ENCODE measurements at places on chromosomes 3 and 15.

DNA sequence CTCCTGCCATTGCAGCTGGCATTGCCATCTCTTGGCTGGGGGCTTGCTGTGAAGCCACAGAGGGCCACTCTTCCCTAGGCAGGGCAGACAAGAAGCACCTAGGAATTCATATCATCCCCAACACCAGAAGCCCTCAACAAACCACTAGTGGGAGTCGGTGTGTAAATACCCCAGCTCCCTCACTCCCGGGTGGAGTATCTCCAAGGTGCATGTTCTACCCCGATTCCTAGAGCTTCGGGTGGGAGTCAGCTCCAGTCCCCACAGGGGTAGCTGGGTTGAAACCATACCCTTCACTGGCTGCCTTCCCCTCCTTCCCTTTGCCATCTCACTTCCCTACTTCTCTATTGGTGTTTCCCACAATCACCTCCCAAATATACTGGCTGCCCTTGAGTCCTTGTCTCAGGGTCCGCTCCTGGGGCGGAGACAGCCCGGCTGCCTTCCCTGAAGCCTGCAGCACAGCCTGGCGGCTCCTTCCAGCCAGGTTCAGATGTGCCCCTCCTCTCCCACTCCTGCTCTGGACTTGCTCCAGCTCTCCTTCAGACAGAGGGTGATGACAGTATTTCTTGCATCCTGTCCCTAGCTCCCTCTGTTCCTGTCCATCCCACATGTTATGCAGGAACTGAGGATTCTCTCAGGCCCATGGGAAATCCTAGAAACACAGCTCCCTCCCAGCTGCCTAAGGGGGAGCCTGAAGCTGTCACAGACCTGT lies 33.3 kb downstream of the FAM3D start:
- DNase-seq, result no peak

GRCh38 chr3:138332472-138333073 lies 2.9 kb upstream of the NME9 start:
- DNase-seq, result no peak

DNA sequence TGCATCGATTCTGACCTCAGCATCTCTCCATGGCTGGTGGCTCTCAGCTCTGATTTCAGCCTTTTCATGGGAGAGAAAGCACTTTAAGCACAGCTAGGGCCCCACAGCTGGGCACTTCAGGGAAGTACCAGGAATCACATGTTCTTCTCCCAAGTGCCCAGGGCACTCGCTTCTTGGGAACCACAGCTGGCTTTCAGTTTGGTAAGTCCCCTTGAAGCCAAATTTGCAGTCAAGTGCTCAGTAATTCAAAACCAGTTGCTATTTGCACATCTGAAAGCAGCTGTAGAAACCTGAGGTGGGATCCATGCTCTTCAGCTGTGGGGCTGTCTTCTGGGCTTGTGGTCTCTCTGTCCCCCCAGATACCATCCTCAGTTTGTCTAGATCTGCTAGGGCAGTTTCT lies 12.8 kb downstream of the GABRA5 start:
- DNase-seq, result no peak

DNA sequence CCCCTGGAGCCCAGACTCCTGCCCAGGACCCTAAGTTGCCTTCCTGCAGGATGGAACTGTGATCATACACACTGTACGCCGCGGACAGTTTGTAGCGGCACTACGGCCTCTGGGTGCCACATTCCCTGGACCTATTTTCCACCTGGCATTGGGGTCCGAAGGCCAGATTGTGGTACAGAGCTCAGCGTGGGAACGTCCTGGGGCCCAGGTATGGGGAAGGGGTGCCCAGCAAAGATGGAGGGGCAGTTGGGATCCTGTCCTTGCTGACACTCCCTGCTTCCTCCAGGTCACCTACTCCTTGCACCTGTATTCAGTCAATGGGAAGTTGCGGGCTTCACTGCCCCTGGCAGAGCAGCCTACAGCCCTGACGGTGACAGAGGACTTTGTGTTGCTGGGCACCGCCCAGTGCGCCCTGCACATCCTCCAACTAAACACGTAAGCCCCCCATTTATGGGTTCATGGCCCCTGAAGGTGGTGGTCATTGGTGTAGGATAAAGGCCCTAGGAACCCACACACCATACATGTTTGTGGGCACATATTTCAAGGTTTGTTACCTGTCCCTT lies 28.8 kb downstream of the NBEAL2 start:
- DNase-seq, result no peak

GRCh38 chr15:26096581-26096980 lies 233.5 kb upstream of the ATP10A start:
- DNase-seq, result no peak

DNA sequence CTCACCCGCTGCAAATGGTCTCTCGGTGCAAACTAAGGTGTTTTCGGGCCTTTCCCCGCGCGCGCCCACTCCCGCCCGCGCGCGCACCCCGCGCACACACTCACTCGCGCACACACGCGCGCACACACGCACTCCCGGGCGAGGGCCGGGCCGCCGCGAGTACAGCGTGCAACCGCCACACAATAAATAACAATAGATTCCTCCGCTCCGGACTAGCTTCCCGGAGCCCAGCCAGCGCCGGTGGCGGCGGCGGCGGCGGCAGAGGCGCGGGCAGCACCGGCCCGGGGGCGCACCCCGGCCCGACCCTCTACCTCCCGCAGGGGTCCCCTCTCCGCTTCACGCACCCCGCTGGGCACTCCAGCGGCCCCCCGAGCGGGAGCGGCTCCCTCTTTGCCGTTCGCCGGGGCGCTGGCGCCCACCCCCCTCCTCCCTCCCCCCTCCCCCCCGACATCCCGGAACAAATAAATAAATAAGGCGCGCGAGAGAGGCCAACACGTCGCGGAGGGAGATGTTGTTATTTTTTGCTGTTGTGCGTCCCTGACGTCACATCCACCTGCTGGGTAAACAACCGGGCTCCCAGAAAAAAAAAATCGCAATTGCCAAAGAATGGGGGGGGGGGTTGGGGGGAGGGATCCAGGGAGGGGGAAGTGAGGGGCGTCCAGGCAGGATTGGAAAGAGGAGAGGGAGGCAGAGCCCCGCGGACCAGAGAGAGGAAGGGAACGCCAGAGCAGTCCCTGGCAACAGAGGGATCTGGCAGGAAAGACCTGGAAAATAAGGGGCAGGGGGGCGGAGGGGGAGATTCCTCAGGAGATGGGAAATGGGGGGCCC lies at the start of gene FOXP1:
Gene FOXP1 (minus strand): TSS at position 163 of the 828 bp plus-strand sequence. CDS start 385,347 bp downstream, outside the sequence.
- DNase-seq, result peak; percentile 73

- no peak for DNase-seq
Observed at GRCh38 chr3:26089249-26089648, 299.4 kb downstream of the OXSM start.

DNA sequence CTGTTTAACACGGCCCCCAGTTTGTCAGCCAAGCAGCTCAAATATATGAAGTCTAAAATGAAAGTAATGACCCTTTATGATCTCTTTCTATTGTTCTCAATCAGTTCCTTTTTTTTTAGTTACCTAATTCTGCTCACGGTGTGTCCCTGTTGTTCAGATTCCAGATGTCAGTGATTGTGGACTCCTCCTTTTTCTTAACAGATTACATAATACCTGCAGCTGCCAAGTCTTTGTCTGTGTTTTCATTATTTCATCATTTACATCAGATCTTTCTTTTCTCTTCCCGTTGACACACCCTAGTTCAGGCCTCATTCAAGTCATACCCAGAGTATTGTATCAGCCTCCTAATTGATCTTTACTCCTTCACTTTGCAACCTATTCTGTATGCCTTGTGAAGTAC lies 56.1 kb upstream of the SKIL start:
- DNase-seq, result no peak

DNA sequence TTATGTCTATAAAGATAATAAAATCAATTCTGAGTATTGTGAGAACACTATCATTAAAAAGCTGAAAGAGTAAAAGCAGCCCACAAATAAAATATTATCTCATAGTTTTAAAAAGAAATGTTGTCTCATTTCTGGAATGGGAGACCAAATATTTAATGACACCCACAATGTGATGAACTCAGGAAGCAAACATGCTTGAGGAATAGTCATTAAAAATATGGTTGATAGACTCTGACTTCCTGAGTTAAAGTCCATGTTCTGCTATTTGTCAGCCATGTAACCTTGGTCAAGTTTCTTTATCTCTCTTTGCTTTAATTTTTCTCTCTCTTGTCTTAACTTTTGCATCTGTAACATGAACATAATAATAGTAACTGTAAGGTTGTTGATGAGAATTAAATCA lies 35.5 kb upstream of the CHMP2B start:
- DNase-seq, result no peak

DNA sequence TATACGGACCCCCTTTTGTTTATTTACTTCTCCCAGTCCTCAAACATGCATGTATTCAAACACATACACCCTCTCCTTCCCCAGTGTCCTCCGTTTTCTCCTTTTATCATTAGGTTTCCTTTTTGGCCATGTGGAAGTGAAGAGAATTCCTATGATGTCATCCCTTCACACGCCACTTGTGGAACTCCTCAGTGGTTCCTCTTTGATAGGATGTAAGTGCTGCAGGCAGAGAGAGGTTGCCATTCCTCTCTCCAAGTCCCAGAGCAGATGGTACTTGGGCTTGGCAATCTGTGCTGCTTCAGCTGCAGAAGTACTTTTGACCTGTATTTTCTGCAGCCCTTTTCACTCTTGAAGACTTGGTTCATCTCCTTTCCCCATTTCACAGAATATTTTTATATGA lies 32.9 kb upstream of the CRTC3 start:
- no peak for DNase-seq

GRCh38 chr3:190158261-190158660 lies 37.6 kb upstream of the P3H2 start:
- DNase-seq, result no peak

DNA sequence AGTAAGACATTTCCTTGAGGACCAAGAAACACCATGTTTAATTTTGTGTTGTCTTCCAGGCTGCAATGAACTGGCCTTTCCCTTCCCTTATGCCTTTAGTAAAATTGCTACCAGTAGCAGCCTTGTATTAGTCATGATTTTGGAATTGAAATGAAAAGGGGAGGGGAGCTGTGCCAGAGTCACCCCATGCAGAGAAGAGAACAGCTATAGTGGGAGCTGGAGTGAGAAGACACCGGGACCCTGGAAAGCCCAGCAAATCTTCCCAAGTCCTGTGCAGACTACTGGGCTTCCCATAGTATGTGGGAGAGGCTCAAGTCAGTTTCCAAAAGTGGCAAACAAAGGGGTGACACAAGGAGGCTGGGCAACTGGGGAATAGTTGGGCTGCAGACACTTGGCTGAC lies 178.5 kb downstream of the NR1D2 start:
- no peak for DNase-seq

Data from NCI-H1930 (cell line).